Coronary artery (tissue), 2 donors: ENCODE measurements at places on chromosomes 6 and 20.

DNA sequence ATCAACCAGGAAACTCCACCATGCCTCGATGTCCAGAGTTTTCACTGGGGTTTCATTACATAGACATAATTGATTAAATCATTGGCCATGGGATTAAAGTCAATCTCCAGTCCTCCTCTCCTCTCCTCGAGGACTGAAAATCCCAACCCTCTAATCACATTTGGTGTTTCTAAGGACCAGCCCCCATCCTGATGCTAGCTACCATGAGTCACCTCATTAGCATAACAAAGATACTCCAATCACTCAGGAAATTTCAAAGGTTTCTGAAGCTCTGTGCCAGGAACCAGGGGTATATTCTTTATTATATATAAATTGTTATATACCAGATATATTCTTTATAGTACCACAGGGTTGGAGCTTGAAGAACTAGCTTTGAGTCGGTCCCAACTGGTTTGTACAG lies 212.9 kb upstream of the PRND start:
- no peak for DNase-seq

DNA sequence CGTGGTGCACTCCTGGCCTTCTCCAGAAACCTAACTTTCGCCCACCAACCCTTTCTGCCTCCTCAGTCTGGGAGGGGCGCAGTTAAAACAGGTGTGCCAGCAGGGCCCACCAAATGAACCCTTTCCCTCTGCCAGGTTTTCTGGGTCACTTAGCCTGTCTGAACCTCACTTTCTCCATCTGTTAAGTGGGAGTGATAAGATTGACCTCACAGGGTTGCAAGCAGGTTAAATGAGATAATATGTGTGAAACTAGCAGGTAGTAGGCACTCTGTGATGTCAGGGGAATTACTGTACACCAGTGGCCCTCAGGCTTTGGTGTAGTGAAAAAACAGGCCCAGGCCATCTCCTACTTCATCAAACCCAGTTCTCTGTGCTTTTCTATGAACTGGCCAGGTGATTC lies 14.1 kb downstream of the BNIP5 start:
- DNase-seq: no peak

- no peak for DNase-seq
Observed at GRCh38 chr20:15155848-15156401, 818.5 kb upstream of the FLRT3 start.

- no peak for DNase-seq
Observed at GRCh38 chr6:26205161-26205624, 118.0 kb downstream of the HFE start.

DNA sequence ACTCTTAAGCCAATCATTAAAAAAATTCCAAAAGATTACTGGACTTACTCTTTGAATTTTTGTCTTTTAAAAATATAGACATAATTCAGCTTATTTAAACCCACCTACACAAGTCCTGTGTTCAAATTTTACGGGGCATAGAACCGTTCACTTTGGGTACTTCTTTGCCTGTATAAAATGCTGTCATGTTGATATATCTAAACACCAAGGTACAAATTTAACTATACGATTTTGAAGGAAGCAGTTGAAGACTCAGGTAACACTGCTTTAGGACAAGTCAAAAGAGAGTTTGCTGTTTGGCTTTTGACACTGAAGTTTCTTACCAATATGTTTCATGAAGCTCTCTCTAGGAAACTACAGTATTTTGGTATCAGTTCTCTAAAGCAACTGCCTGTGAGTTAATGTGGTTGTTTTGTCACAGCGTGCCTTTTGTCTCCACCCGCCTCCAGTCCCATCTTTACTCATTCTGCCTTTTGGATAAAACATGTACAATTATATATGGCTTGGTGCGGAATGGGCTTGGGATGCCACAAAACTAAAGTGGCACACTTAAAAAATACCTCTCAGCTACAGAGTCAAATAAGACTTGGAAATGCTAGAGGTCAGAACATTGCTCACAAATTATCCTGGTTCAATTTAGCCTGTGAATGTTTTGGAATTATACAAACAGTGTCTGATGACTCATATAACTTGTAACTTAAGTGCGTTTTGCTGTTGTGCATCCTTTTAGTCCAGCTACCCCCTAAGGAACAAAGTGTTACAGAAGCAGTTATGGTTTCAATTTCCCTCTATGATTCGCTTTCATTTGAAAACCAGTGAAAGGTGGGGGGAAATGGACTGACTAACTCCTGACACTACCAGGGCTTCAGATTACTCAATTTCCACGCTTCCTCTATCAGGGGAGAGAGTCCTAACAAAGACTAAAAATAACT lies 38.7 kb downstream of the RGS17 start:
- DNase-seq: no peak

GRCh38 chr6:130185658-130186057 lies 37.1 kb downstream of the SAMD3 start:
- no peak for DNase-seq

DNA sequence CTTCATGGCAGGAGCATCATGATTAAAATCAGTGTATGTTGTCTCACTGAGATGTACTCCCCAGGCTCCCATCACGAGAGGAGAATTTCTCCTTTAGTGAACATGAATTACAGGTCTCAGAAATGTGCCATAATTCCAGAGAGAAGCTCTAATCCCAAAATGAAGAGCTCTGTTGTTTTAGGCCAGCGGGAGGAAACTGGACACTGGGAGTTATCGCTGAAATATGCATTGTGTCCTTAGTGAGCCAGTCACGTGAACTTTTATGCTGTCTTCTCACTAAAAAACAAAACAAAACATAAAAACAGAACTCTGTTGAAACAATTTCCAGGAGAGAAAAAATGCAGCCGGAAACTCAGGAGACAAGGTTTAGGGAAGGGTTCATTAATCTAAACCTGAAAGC lies 315.7 kb upstream of the NT5E start:
- no peak for DNase-seq

DNA sequence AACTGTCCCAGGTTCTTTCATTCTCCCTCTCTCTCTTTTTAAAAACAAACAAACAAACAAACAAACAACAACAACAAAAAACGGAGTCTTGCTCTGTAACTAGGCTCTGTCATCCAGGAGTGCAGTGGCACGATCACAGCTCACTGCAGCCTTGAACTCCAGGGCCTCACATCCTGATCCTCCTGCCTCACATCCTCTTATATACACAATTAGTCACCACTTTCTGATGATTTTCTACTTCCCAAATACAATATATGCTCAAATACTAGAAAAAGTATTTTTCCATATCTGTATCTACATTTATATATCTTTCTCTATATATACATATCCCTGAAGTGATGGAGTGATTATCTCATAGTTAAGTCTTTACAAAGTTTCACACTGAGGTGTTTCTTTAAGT lies 170.7 kb downstream of the EPHA7 start:
- no peak for DNase-seq

- no peak for DNase-seq
Observed at GRCh38 chr20:62769346-62770071, 26.8 kb upstream of the MRGBP start.

GRCh38 chr20:34282041-34282440 lies 21.1 kb downstream of the AHCY start:
- DNase-seq: no peak

GRCh38 chr6:165807249-165807960 lies 144.4 kb upstream of the PDE10A start:
- no peak for DNase-seq

GRCh38 chr6:52929321-52930164 lies 20.0 kb upstream of the GSTA3 start:
- no peak for DNase-seq

DNA sequence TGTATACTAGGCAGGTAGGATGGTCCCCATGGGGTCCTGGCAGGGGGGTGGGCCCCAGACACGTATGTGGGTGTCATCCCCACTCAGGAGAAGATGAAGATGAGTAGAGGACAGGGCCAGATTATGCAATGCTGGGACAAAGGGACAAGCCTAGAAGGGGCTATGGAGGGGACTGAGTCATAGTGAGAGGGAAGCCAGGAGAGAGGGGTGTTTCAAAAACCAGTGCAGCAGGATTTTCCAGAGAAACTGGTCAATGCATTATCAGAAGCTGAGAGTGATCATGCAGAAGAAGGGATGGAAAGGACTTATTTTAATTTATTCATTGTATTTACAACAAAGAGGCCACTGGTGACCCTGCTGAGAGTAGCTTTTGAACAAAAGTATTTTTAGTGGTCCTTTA lies 74.0 kb downstream of the PPP1R3G start:
- DNase-seq: no peak

GRCh38 chr6:98547151-98547550 lies 287.2 kb upstream of the POU3F2 start:
- DNase-seq: no peak

- DNase-seq: no peak
Observed at GRCh38 chr6:112173221-112173804, 81.1 kb downstream of the LAMA4 start.

DNA sequence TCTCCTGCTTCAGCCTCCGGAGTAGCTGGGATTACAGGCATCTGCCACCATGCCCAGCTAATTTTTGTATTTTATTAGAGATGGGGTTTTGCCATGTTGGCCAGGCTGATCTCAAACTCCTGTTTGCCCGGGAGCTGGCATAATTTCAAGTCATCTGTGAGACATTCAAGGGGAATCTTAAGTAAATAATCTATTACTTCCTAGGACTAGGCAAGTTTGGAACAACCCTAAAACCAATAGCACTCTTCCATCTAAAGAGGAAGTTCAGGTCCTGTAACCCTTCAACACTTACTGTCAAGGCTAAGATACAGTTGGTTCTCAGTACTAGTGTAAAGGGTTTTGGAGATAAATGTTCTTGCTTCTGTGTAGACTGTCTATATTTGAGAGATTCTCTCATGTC lies 267.8 kb upstream of the IRAK1BP1 start:
- no peak for DNase-seq

- DNase-seq: no peak
Observed at GRCh38 chr6:75431379-75431778, 62.2 kb downstream of the FILIP1 start.

- DNase-seq: no peak
Observed at GRCh38 chr20:2394411-2395055, 13.8 kb downstream of the TGM6 start.

GRCh38 chr6:108589244-108589791 lies 28.6 kb downstream of the FOXO3 start:
- DNase-seq: peak; percentile 93

- no peak for DNase-seq
Observed at GRCh38 chr6:45206793-45207492, 121.2 kb upstream of the RUNX2 start.

GRCh38 chr6:84667252-84668213 lies 96.9 kb downstream of the TBX18 start:
- no peak for DNase-seq

DNA sequence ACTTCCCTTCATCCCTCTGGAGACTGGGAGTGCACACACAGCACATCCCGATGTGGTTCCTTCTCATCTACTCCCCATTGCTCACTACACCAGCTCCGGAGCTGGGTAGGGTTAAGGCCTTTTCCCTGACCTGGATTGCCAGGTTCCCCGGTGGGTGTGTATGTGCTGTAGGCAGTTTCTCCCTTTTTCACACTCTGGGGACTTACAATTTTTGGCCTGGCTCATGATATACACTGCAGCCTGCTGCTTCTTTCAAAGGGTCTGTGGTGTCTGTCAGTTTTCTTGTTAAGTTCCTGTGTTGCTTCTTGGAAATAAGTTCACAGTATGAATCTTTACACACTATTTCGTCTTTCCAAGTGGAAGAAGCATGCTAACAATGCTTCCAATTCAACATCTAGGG lies 405.5 kb downstream of the UTRN start:
- DNase-seq: no peak

GRCh38 chr6:79762370-79762769 lies 131.2 kb downstream of the SH3BGRL2 start:
- DNase-seq: no peak

DNA sequence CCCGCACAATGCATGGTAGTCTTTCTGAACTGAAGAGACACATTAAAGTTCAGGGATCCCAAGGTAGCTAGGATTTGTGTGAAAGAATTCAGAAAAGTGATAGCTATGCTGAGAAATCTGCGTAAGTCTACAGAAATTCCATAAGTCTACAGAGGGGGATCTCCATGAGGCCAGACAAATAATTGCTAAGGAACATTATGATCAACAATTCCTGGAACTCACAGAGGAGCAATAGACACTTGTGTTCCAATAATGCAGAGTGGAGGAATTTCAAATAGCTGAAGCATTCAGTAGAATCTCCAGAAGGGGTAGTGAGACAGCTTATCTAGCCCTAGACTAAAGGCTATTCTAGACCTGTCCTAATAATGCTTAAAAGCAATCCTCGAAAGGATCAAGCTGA lies 315.7 kb upstream of the ECI2 start:
- DNase-seq: no peak

- no peak for DNase-seq
Observed at GRCh38 chr6:16205377-16206144, 32.8 kb upstream of the GMPR start.

DNA sequence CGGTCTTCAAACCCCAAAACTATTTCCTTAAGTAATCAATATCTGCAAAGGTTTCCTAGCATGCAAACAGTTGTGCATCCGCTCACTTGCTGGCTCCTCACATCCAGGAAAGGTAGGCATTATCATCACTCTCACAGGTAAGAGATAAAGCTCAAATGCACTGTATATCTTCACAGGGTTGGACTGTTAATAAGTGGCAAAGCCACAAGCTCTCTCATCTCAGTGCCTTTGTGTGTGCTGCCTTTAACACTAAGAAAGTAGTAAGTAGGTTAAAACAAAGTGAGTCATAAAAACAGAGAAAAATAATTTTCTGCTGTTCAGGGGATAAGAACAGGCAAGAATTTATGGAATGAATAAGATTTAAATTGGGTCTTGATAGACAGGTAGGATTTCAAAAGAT lies 21.3 kb downstream of the MAN1A1 start:
- no peak for DNase-seq

- DNase-seq: no peak
Observed at GRCh38 chr20:36548704-36549627, 7.6 kb downstream of the MYL9 start.

GRCh38 chr6:64973142-64973541 lies 733.9 kb downstream of the EYS start:
- DNase-seq: no peak

- DNase-seq: peak; percentile 62
Observed at GRCh38 chr6:29750709-29751108, 27.5 kb downstream of the HLA-F start.

DNA sequence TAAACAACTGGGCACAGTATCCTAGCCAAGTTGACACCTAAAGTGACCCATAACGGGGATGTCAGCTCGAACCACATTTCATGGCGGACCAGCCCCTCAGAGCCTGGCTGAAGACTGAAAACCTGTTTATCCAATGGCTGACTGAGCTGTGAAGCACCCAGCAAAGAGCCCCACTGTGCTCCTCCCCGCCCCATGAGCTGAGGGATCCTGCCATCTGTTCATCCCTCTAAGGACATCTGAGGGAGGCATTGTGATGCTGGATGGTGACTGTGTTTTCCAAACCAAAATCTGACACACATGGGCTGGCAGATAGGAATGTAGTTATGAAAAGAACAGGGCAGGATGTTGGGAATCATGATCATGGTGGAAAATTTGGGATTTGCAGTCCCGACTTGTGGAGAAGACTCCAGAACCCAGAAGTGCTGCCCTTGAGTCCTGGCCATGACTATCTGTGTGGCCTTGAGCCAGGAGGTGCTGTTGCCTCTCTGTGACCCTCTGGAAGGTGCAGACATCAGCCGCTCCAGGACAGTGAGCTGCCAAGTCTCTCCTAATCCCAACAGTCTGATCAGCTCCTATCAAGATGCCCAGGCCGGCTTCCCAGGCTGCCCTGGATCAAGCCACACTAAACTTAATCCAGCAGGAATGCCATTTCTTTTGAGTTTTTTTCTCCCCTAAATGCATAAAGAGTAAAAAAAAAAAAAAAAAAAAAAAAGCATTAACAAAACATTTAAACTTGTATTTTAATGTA lies 5.7 kb downstream of the EDN3 start:
- no peak for DNase-seq

- DNase-seq: no peak
Observed at GRCh38 chr20:35887393-35888064, 66.8 kb downstream of the SCAND1 start.
